B cell (primary cell): ENCODE measurements at places on chromosomes 7 and 10.

GRCh38 chr7:17040716-17041115 lies 158.9 kb upstream of the AGR3 start:
- DNase-seq = no peak

- no peak for DNase-seq
Measured at GRCh38 chr10:121405549-121405948, 192.7 kb downstream of the FGFR2 start.

- DNase-seq = no peak
Measured at GRCh38 chr7:102874966-102875365, 37.8 kb upstream of the LRRC17 start.

DNA sequence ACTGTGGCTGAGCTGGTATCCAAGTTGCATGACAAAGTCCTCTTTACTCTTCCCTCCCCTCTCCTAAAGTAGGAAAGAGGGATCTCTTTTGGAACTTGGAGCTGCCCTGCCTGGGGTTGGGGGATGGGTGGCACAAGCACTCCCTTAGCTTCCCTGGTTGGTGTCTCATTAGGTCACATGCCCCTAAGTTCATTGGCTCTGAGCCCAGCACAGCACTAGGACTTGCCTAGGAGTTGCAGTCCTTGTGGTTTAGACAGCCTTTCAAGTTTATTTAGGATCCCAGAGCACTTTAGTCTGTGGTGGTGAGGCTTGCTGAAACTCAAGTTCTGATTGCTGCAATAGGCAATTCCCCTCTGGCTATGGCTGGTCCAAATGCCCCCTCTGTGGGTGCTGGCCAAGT lies 281.4 kb downstream of the NXPH1 start:
- no peak for DNase-seq

DNA sequence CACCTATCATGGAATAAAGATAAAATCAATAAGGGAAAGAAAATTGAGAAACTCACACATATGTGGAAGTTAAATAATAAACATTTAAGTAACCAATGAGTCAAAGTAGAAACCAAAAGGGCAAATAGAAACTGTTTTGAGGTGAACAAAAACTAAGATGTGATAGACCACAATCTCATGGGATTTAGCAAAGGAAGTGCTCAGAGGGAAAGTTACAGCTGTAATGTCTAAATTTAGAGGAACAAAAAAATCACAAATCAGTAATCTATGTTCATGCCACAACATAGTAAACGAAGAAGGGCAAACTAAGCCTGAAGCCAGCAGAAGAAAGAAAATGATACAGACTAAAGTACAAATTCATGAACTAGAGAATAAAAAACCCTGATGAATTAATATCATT lies 16.3 kb downstream of the CYP3A4 start:
- peak; percentile 18 for DNase-seq
